ENCODE measurements at places on chromosomes 5 and 9.
A peak's percentile ranks its signal among the peaks of the same experiment; 100 is the strongest.

DNA sequence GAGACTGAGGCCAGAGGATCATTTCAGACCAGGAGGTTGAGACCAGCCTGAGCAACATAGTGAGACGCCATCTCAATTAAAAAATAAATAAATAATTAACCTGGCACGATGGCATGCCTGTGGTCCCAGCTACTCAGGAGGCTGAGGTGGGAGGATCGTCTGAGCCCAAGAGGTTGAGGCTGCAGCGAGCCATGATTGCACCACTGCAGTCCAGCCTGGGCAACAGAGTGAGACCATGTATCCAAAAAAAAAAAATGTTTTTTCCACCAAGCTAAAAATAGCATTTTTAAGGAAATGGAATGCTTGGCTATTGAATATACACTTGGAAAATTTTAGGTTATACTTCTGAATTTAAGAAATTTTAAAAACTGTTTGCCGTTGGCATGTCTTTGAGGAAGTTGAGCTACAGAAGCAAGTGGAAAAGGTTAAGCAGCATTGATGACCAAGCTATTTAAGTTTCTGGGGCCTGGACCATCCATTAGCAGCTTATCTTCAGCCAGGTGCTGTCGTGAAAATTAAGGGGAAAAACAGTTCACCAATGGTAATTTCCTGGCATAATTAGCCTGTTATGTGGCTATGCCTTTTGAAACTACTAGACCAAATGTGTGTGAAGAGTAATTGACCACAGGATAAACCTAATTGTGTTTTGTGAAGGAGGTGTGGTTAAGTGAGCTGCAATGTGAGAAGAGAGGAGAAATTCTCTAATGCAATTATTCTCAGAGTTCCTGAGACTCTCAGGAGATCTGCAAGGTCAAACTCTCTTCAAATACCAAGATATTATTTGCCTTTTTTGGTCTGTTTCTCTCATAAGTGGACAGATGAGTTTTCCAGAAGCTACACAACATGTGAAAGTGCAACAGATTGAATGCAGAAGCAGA is 21.0 kb downstream of the F2R start:
- no peak for DNase-seq

DNA sequence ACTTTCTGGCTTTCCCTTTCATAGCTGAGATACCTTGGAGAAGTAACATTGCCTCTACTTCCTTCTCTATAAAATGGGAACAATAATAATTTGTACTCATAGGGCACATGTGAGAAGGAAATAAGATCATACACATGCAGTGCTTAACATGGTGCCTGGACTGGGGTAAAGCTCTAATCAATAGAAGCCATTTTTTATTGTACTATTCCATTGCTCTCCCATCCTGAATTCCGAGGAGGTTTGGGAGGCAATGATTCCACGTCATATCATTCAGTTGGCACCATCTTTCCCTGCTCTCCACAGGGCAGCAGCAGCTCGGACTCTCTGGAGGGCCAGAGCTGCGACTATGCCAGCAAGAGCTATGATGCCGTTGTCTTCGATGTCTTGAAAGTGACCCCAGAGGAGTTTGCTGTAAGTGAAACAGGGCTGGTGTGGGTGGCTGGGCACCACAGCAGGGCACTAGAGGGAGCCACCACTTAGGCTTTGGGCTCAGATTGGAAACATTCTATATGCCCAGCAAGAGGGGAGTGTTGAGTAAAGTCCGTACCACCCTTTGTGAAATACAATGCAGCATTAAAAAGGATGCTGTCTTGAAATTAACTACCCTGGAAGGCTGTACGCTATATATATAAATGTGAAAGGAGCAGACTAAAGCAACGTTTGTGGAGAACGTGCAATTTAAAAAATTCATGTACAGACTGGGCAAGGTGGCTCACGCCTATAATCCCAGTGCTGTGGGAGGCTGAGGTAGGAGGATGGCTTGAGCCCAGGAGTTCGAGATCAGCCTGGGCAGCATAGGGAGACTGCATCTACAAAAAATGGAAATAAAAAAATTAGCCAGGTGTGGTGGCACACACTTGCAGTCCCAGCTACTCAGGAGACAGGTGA is 51.2 kb downstream of the RALGPS1 start:
- peak; percentile 47 for DNase-seq

GRCh38 chr9:101114317-101114716 is 85.8 kb downstream of the PLPPR1 start:
- no peak for DNase-seq

GRCh38 chr9:101477736-101478135 is 42.2 kb upstream of the ALDOB start:
- DNase-seq = no peak

DNA sequence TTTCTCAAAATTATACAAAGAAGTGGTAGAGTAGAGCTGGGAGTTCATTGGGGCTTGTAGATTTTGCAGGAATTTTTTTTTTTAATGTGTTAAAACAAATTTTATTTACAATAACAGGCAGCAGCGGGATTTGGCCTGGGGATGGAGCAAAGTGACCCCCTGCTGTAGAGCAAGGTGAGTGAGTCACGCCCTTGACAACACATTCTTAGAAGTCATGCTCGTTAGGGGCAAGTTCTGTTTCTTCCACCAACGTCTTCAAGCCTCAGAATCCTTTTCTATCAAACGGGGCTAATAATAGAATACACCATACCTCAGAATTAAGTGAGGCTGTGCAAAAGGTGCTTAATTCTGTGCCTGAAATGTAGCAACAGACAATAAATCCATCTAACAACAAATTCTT is 1.1 kb upstream of the ANKDD1B start:
- DNase-seq = no peak

DNA sequence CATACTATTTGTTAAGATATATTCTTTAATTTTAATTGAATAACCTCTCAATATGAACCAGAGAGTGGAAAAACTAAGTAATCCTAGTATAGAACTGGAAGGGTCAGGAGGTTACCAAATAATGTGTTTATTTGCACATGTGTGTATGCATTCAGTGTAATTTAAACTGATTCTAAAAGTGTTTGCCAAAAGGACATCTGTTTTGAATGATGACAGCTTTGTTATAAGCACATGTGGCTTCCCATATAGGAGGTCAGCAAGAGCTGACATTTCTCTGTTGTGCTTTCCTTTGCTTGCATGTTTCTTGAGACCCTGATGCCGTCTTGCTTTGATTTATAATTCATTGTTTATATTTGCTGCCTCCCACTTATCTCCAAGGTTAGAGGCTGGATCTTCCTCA is 383.4 kb downstream of the BRINP1 start:
- DNase-seq = no peak

- DNase-seq = no peak
These were observed 357.8 kb upstream of the ST8SIA4 start for GRCh38 chr5:101260857-101261256.

- no peak for DNase-seq
These were observed 27.3 kb upstream of the CAST start for GRCh38 chr5:96634881-96635280.
